Stimulated activated CD8-positive, alpha-beta memory T cell treated with anti-CD3 and anti-CD28 coated beads, Interleukin-15, amount 100 ng/mL, for 1 hour (primary cell): ENCODE measurements at places on chromosomes 16 and 17.

DNA sequence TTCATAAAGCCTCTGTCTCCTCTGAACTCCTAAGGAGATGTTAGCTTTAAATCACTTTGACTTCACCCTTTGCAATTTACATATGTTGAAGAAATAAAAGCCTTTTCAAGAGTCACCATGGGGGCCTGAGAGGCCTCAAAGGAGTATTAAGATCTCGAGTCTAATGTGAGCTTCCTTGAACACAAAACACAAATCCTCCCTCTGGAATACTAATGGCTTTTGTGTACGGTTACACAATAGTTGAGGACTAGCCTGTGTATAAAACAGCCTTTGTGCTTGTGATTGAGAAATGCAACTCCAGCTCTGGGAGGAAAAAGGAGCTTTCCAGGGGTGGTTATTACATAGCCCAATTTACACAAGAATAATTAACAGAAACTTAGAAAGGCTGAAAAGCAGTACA is 1140.2 kb downstream of the CDH11 start:
- no peak for DNase-seq

- DNase-seq, result no peak
Measured at GRCh38 chr17:8176197-8176940, at the start of gene TMEM107. Gene TMEM107 (minus strand): TSS chr17:8176380. CDS start chr17:8176286, 94 bp downstream.

GRCh38 chr16:82682767-82683166 is 56.0 kb downstream of the CDH13 start:
- DNase-seq, result no peak

DNA sequence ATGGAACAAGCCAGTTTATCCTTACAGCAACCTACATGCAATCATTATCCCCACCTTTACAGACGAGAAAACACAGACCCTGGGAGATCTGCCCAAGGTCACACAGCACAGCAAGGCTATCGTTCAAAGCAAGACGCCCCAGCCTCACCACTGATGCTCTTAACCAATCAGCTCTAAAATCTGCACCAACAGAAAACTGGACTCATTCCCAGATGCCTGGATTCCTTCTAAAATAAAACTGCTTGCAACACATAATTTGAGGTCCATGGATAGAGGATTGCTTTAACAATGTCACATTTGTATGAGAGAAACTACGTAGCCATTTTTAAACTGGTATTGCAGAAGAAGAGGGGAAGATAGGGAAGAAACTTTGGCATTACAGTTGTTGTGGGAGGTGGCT is 6.8 kb downstream of the COTL1 start:
- no peak for DNase-seq

GRCh38 chr17:17626840-17627239 is 35.3 kb upstream of the PEMT start:
- DNase-seq, result no peak

DNA sequence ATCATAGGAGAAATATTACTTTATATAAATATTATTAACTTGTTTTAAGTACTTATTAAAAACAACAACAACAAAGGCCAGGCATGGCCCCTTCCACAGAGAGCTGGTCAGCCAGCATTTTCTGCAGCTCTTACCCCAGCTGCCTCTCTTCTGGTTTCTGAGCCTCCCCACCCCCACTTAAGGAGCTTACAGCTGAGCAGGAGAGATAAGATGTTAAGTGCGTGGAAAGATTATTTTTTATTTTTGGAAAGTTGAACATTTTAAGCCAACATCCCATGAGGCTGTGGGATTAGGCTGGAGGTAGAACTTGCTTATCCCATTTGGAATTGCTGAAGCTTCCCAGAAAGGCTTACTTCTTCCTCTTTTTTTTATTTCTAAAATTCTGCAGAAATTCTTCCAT is 401.2 kb downstream of the SEC14L1 start:
- no peak for DNase-seq
